ENCODE measurements at places on chromosomes 7 and 10.
A peak's percentile ranks its signal among the peaks of the same experiment; 100 is the strongest.

DNA sequence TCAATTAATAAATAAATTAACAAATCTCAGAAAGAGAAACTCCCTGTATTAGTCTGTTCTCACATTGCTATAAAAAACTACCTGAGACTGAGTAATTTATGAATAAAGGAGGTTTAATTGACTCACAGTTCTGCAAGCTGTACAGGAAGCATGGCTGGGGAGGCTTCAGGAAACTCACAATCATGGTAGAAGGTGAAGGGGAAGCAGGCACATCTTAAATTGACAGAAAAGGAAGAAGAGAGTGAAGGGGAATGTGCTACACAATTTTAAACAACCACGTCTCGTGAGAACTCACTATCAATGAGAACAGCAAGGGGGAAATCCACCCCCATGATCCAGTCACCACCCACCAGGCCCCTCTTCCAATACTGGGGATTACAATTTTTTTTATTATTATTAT lies 358.3 kb upstream of the KIAA1217 start:
- DNase-seq: peak; percentile 53

GRCh38 chr7:38512704-38513103 lies 118.5 kb downstream of the AMPH start:
- DNase-seq: no peak

DNA sequence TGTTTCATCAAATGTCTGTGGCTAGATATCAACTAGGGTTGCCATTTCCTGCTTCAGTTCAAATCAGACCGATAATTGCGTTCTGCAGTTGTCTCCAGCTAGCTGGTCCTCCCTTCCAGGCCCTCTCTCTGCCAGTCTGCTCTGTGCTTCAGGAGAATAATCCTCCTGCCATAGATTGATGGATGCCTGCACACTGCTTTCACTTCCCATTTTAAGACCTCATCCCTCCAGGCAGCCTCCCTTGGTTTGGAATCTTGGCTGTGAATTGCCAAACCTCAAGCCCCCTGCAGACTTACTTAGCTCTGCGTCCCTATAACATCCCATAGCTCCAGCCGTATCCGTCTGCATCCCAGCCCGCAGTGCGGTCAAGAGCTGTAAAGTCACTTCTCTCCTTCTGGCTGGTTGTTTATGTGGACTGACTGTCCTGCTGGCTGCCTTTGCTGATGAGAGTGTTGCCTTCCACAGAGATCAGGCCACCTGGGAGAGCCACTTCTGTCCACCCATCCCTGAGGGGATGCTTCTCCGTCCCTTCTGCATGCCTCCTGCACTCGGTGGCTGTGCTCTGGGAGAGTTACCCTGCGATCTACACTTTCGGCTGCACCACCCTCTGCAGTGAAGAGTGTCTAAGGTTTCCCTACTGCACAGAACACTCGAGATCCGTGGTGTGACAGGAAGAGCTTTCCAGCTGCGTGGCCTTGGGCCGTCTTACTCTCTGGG lies 22.4 kb upstream of the KLF6 start:
- no peak for DNase-seq

GRCh38 chr10:72000073-72001032 lies 36.2 kb downstream of the CHST3 start:
- DNase-seq: no peak

DNA sequence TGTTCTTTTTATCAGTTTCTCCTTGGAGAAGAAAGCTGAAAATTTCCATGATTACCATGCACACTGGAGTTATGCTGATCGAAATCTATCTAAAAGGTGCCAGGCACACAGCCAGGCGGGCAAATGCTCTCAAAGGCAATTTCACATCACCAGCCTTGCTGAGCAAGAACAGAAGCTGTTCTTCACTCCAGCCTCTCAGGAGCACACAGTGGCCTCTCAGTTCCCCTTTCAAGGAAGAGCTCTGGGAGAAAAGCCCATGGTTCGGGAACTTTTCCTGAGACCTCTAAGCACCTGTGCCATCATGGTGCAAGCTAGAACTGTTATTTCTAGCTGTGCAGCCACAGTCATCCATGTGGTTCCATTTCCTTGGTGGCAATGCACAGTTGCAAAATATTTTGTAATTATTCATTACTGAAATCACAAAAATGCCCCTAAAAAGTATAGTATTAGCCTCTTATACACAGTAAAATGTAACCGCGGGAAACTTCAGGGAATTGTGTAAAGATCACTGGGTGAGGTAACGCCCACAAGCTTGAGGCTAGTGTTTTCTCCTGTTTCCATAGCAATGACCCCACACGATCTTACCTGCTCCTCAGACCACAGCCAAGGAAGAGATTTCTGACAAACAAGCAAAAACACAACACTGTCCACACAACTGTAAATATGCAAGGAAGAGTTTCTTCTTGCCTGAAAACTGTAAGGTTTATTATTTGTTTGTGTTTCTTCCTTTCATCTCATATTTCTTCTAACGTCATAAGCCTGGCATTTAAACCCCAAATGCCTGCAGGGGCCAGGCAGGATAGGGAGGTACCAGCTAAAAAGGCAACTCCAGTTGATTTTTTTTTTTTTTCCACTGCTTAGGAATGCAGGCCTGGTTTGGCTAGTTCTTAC lies 121.2 kb downstream of the FAM107B start:
- DNase-seq: no peak

DNA sequence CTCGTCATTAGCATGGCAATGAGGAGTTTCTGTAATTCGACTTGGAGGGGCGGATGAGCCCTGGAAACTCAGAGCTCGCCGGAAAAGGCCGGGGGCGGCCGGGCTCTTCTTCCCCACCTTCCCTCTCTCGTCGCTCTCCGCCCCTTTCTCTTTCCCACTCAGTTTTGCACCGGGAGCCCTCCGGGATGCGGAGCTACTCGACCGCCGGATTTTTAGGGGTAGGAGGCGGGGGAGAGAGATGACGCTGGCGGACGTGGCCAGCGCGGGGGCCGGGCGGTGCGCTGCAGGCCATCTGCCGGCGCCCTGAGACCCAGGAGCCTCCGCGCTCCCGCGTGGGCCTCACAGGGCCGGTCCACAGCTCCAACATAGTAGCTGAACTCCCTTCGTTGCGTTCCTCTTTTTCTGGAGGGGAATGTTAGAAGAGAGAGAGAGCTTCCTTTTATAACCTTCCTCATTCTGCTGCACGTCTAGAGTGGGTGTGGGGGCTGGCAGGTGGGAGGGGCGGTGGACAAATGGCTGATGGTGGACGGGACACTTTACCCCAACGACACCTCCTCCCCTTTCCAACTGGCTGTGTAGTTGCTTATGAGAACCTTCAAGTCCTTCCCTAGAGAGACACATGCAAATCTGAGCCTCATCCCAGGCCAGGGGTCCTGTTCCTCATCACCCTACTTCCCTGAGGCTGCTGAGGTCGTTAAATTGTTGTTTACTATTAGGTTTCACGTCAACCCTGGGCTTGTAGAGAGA lies 1.1 kb upstream of the HOXA1 start:
- peak; percentile 70 for DNase-seq
